KBM-7 (cell line): ENCODE measurements at places on chromosomes 6 and 20.

DNA sequence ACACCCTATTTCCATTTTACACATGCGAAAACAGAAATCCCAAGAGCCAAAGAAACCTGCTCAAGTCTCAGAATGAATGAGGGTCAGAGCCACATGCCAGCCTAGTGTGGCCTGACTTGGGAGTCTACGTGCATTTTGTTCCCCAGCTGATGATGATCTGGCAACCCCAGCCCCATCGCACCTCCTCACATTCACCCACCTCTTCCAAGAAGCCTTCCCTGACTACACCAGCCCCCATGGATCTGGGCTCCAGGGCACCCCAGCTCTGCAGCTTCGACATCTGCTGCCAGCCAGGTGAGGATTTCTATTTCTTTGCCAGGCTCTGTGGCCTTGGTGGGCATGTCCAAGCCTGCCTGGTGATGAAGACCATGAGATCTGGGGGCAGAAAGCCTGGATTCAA, 41.0 kb downstream of the ANGPT4 start:
- no peak for DNase-seq

GRCh38 chr6:2108700-2109306, 136.6 kb downstream of the GMDS start:
- no peak for DNase-seq

DNA sequence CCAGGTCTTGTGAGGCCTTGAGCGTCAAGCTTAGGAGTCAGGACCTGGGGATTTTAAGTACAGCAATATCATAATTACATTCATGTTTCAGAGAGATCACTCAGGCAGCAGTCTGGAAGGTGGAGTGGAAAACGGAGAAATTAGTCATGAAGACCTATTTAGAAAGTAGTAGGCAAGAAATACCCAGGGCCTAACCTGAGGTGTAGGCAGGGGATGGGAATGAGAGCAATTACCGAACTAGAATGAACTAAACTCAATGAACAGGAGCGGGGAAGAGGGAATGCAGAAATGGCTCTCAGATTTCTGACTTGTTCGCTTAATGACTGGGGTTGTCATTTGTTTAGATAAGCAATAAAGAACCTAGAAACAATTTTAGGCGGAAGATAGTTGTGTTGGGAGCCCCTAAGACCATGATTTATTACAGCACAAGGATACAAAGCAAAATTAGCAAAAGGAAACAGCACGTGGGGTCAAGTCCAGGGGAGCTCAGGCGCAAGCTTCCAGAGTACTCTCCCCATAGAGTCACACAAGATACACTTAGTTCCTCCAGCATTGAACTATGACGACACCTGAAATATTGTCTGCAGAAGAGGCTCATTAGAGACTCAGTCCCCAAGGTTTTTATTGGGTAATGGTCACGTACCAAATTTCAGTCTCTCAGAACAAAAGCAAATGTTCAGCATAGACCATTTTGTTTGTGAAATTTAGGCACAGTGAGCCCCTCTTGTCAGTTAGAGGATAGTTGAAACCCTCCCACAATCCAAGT, 178.8 kb upstream of the AKAP12 start:
- DNase-seq, result no peak

- peak; percentile 27 for DNase-seq
Measured at GRCh38 chr6:145749632-145750031, 14.3 kb upstream of the EPM2A start.

- no peak for DNase-seq
Measured at GRCh38 chr20:52179331-52180179, 12.0 kb downstream of the ZFP64 start.

- DNase-seq, result no peak
Measured at GRCh38 chr6:40968620-40969164, 70.3 kb downstream of the UNC5CL start.

- no peak for DNase-seq
Measured at GRCh38 chr6:131205481-131206244, 70.4 kb downstream of the AKAP7 start.

GRCh38 chr20:22426772-22427171, 157.6 kb downstream of the FOXA2 start:
- DNase-seq, result no peak

GRCh38 chr6:129454488-129454887, 255.5 kb downstream of the ARHGAP18 start:
- no peak for DNase-seq

DNA sequence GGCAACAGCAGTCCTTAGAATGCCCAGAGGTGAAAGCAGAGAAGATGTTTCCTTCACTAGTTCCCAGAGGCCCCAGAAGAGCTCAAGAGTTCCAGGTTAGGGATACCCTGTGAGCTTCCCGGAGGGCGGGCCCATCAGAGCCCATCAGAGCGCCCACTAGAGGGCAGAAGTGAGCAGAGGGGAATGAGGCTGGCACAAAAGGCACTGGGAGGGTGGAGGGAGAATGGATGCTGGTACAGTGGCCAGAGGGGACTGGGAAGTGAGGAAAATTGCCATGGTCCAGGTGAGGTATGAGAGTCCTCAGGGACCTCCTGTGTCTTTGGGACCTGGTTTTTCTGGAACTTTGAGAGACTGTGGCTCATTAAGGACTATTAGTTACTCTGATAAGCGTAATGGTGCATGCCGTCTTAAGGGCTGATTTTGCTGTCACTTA, 57.3 kb downstream of the LINC00237 start:
- peak; percentile 57 for DNase-seq

GRCh38 chr20:37856932-37857660, 45.8 kb upstream of the VSTM2L start:
- DNase-seq, result no peak

DNA sequence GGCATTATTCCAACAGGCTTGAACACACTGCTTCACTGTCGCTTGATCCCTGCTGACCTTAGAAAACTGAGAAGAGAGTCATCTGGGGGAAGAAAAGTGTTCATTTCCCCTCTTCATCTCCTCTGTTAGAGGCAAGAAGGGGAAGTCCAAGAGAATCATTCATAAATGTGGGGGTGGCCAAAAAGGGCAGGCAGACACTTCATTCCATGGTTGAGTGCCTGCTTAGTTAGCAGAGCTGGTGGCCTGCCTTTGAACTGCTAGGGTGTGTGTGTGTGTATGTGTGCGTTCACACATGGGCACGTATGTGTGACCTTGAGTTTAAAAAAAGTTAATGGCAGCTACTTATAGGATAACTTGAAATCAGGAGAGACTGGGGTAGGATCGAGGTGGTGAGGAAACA, 39.4 kb upstream of the RFPL4B start:
- peak; percentile 54 for DNase-seq

- no peak for DNase-seq
Measured at GRCh38 chr6:31579119-31579505, 3.1 kb downstream of the LTB start.

GRCh38 chr6:170096191-170096802, 194.6 kb downstream of the DLL1 start:
- no peak for DNase-seq

GRCh38 chr6:53312355-53312754, 36.4 kb downstream of the ELOVL5 start:
- peak; percentile 29 for DNase-seq

GRCh38 chr6:26363882-26364701, 906 bp upstream of the BTN3A2 start:
- no peak for DNase-seq

GRCh38 chr6:4906293-4907276, 97.3 kb downstream of the RPP40 start:
- no peak for DNase-seq

GRCh38 chr6:7806711-7807110, 80.8 kb downstream of the BMP6 start:
- no peak for DNase-seq

GRCh38 chr6:43516367-43516696, 394 bp downstream of the YIPF3 start:
- no peak for DNase-seq

GRCh38 chr6:167351656-167352345, 26.9 kb downstream of the TTLL2 start:
- DNase-seq, result no peak

DNA sequence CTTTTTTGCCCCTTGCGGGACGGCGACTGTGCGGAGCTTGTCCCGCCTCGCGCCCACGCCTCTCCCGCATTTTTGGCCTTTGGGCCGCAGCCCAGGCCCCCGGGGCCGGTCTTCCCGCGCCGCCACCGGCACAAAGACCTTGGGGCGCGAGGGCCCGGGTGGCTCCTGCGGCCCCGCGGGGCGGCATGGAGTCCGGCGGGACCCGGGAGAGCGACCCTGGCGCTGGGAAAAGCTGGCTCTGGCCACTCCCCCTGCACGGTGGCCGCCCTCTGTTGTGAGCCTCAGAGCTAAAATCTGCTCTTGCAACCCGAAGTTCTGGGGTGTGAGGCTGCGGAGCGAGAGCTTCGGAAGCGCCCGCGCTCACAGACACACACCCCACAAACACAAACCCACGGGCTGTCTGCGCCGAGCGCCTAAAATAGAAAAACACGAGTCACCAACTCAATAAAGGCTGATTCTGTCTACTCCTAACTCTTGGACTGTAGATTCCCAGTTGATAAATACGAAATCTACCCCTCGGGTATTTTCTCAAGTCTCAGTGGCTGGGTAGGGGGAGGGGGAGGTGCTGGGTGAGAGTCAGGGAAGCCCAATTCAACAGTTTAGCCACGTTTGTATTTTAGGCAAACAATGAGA, 496 bp upstream of the BEND3 start:
- peak; percentile 79 for DNase-seq

- no peak for DNase-seq
Measured at GRCh38 chr20:3364323-3365013, 43.0 kb downstream of the DNAAF9 start.

DNA sequence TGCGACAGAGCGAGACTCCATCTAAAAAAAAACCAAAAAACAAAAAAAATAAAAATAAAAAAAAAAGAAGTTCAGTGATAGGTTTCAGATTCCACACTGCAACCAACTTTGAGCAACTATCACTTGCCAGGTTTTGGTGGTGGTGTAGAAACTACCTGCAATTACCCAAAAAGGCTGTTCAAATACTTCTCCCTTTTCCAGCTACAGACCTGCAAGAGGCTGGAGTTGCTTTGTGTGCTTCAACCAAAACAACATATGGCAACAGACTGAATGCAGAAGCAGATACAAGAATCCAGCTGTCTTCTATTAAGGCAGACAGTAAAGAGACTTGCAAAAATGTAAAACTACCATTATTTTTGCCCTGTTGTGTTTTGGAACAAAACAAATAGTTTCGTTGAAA, 9.3 kb upstream of the BCAS1 start:
- DNase-seq, result peak; percentile 18

GRCh38 chr20:46631212-46631869, 19.9 kb downstream of the SLC13A3 start:
- DNase-seq, result peak; percentile 7

GRCh38 chr6:12164508-12164770, 125.7 kb upstream of the EDN1 start:
- no peak for DNase-seq

- DNase-seq, result no peak
Measured at GRCh38 chr20:9388160-9388812, 126.1 kb upstream of the LAMP5 start.

GRCh38 chr6:70133246-70133645, 169.6 kb downstream of the COL9A1 start:
- no peak for DNase-seq

GRCh38 chr6:11172501-11173327, 59.8 kb downstream of the NEDD9 start:
- DNase-seq, result peak; percentile 77

- peak; percentile 66 for DNase-seq
Measured at GRCh38 chr6:87700397-87701343, 1.4 kb downstream of the AKIRIN2 start.

DNA sequence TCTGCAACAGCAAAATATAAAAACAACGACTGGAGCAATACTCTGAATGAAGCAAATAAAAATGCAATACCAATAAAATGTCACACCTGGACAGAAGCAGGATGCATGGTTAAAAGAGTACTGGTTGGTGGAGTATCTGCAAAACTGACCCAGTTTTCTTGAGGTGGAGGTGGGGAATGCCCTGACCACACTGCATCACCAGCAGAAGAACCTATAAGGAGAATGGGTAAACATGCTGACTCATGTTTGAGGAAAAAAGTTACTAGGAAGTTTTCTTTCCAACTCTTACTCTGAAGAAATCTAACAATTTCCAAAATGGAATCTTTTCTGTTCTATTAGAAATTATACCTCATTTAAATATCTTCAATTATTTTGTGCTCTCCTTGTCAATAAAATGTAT, 43.6 kb downstream of the REPS1 start:
- no peak for DNase-seq

DNA sequence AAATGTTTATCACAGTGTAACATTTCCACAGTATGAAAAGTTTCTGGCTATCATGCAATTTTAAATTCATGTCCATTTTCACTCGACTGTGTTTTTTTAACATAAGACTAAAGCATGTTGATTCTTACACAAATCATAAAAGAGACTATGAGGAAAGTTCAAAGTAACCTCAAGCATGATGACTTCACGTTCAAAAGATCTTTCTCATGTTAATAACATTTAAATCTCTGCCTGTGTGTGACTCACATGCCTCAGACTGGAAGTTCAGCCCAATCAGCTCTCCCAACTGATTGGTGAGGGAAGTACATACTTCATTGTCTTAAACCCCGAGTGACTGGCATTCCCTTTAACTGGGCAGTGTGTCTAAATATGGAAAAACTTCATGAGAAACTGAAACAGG, 37.4 kb downstream of the ATXN1 start:
- no peak for DNase-seq
